ENCODE measurements at places on chromosomes 5 and 9.

- DNase-seq, result no peak
These were observed 177.8 kb upstream of the MEF2C start for GRCh38 chr5:89060768-89061167.

- no peak for DNase-seq
These were observed 274.1 kb downstream of the DENND1A start for GRCh38 chr9:123655681-123656423.

GRCh38 chr5:34743878-34744277, 87.8 kb downstream of the RAI14 start:
- no peak for DNase-seq

GRCh38 chr5:170126626-170127025, 20.9 kb downstream of the FOXI1 start:
- no peak for DNase-seq

DNA sequence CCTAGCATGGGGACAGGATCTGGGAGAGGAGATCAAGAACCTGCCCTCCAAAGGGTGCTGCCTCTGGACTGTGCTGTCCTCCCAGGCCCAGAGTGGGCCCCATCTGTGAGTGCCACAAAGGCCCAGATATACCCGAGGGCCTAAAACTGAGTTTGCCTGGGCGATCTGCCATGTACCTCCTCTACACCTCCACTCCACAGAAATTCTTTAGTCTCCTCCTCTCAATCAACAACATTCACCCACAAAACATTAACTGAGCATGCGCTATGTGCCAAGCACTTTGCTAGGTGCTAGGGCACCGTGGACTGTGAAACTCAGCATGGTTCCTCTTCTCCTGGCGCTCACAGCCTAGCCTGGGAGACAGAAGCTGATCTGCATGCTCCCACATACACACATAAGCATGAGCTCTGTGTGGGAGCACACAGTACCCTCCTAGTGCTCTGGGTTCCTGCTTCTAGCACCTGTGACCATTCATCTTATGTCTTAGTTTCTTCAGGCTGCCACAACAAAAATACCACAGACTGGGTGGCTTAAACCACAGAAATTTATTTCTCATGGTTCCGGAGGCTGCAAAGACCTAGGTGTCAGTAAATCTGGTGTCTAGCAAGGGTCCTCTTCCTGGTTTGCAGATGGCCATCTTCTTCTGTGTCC, 82.0 kb upstream of the FSTL4 start:
- no peak for DNase-seq

DNA sequence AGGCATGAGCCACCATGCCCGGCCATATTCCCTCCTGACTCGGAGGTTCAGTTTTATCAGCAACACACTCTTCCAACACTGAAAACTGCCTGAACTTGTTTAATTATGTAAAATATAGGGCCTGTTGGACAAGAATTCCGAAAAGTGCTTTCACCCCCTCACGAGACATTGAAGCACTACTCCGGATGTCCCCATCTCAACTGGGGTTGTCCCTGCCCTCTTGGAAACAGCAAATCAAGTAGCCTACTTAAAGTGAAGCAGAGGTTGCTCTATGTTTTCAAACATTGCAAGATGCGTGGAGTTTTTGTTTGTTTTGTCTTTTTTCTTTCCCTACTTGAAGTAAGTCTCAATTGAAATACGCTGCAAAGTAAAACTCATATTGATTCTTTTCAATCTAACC, 7.6 kb downstream of the PTGER4 start:
- no peak for DNase-seq

DNA sequence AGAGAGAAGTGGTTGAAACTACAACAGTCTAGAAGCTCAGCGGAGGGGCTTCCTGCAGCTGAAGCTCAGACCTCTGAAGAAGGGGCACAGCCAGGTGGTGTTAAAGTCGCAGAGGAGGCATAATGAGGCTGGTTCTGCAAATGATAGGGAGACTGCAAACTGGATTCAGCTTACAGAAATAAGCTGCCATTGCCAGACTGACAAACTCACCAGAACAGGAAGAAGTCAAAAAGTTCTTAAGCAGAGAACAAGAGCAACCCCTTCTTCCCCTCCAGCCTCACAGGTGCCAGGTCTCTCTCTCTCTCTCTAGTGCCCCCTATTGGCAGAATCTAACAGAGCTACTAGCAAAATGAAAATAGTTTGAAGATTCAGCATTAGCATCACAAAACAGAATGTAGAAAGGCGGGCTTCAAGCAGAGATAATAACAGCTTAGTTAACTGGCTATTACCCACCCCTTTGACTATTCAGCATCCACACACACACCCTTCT, 76.7 kb downstream of the GRAMD2B start:
- peak; percentile 50 for DNase-seq
